ENCODE measurements at places on chromosomes 12 and 14.

- no peak for DNase-seq
Observed at GRCh38 chr12:26123482-26123980, 1.3 kb downstream of the BHLHE41 start.

DNA sequence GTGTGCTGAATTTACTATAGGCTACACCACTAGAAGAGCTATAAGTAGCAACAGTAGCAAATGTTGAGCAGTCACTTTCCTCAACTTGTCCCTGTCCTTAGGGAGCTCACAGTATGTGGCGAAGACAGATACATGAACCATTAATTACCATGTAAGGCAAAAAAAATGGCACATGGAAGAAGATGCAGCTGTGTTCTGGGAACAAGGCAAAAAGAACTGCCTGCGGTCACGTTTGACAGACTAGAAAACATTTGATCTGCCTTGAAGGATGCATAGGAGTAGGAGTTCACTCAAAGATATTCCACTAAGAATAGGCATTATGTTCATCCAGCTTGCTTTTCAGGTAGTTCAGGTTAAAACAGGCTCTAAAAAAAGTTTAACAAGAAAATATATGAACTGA is 46.5 kb upstream of the IFNG-AS1 start:
- DNase-seq, result no peak

- no peak for DNase-seq
Observed at GRCh38 chr14:58732387-58732786, 94.6 kb downstream of the DACT1 start.

GRCh38 chr14:70635971-70636595 is 5.6 kb upstream of the TTC9 start:
- no peak for DNase-seq

- no peak for DNase-seq
Observed at GRCh38 chr12:92147491-92147890, 1.8 kb upstream of the BTG1 start.
